ENCODE measurements at places on chromosomes 16 and 17. TPM values are rescaled to one million over a fixed set of nuclear protein-coding genes. Genes with fewer than 3 reads are reported as not detected.

- H3K36me3 ChIP-seq = peaks cover 8% of the 10 kb centered on the region
- no peaks in the 10 kb centered on the region for H3K4me1 ChIP-seq
- no peak overlapping the region for H3K4me3 ChIP-seq
- DNase-seq = no peak
- H3K27me3 ChIP-seq = no peaks in the 10 kb centered on the region
- no peak overlapping the region for H3K27ac ChIP-seq
These were observed 92.1 kb downstream of the CACNG1 start for GRCh38 chr17:67136191-67137025.

DNA sequence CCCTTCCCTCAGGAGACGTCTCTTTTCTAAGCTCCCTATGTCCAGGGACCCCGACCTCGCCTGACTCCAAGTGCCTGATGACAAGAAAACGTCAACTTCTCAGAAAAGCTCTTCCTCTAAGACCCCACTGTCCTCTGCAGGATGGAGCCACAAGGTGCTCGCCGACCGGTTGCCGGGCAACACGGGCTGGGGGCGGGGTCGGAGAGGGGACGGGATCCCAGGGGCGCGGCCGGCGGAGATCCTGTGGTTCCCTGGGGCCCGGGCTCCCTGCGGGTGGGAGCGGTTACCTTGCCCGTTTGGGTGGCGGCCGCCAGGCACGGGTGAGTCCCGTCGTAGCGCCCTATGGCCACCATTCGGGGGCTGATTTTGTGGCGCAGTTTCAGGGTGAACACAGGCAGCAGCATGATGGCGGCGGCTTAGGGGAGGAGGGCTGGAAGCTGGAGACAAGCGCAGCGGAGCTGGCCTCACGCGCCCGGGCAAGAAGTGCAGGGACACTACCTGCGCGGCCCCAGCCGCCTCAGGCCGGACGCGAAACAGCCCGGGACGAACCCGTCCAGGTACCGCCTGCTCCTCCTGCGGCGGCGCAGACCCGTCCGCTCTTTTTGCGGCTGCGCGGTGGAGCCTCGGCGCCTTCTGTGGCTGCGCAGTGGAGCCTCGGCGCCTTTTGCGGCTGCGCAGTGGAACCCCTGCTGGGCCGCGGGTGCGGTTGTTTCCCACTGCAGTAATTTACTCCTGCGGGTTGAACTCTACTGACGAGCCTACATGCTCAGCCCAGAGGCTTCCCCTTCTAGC is at the start of gene BBS2:
BBS2 (minus strand) TSS at position 566 of the 792 bp plus-strand sequence; CDS start at position 404, 162 bp downstream.
- peaks cover 14% of the 10 kb centered on the region for H3K4me1 ChIP-seq
- peak within 1 kb of the TSS; percentile 91 for H3K27ac ChIP-seq
- H3K27me3 ChIP-seq = no peaks in the 10 kb centered on the region
- DNase-seq = peak; percentile 95

DNA sequence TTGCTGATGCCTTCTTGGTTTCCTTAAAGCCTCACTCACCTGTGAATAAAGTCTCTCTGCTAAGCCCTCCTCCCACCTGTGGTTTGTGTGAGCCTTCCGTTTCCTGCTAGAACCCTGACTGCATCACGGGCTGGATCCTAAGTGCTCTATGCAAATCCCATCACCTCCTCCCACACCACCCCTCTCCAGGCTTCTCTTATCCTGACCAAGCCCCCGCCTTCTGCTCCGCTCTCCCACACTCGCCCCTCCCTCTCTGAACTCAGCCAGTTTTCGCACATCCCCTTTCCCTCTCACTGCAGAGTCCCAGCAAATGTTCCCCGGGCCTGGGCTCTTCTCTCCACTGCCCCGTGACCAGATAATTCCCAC is 51.8 kb downstream of the PIMREG start:
- H3K4me1 ChIP-seq = no peaks in the 10 kb centered on the region
- peak; percentile 79 for DNase-seq
- H3K36me3 ChIP-seq = no peaks in the 10 kb centered on the region
- H3K4me3 ChIP-seq = no peak overlapping the region
- H3K27ac ChIP-seq = no peak overlapping the region
- no peaks in the 10 kb centered on the region for H3K27me3 ChIP-seq

Gene TOM1L2
- total RNA-seq = 59.4 TPM

Data from kidney (tissue), 22 donors.